ENCODE measurements at places on chromosomes 6 and 20. TPM values are rescaled to one million over a fixed set of nuclear protein-coding genes. Genes with fewer than 3 reads are reported as not detected.

DNA sequence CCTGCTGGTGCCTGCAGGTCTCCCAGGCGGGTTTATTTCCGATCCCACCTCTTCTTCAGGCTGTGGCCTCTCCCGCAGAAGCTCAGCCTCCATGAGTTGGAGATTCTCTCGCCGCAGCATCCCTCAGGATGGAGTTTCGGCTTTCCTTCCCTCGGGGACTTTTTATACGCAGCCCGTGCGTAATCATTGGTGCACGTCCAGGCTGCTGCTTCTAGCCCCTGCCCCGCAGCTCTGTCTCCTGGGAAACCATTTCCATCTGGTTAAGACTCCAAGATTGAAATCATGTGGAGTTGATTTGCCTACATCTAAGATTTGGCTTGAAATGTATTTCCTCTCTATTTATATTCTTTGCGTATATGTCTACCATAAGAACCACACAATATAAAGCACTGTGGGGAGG lies 46.7 kb upstream of the CARMIL1 start:
- H3K36me3 ChIP-seq: no peaks in the 10 kb centered on the region
- H3K4me1 ChIP-seq: peaks cover 13% of the 10 kb centered on the region
- no peaks in the 10 kb centered on the region for H3K27me3 ChIP-seq
- no peak overlapping the region for H3K4me3 ChIP-seq
- no peak for DNase-seq

- H3K4me1 ChIP-seq: peaks cover 39% of the 10 kb centered on the region
- H3K27me3 ChIP-seq: no peaks in the 10 kb centered on the region
- no peak for DNase-seq
Measured at GRCh38 chr20:19969507-19970255, 47.5 kb upstream of the NAA20 start.

GRCh38 chr6:166470863-166471410 lies 88.2 kb upstream of the MPC1 start:
- H3K4me1 ChIP-seq: no peaks in the 10 kb centered on the region
- H3K4me3 ChIP-seq: no peak overlapping the region
- no peak for DNase-seq
- H3K27me3 ChIP-seq: no peaks in the 10 kb centered on the region

DNA sequence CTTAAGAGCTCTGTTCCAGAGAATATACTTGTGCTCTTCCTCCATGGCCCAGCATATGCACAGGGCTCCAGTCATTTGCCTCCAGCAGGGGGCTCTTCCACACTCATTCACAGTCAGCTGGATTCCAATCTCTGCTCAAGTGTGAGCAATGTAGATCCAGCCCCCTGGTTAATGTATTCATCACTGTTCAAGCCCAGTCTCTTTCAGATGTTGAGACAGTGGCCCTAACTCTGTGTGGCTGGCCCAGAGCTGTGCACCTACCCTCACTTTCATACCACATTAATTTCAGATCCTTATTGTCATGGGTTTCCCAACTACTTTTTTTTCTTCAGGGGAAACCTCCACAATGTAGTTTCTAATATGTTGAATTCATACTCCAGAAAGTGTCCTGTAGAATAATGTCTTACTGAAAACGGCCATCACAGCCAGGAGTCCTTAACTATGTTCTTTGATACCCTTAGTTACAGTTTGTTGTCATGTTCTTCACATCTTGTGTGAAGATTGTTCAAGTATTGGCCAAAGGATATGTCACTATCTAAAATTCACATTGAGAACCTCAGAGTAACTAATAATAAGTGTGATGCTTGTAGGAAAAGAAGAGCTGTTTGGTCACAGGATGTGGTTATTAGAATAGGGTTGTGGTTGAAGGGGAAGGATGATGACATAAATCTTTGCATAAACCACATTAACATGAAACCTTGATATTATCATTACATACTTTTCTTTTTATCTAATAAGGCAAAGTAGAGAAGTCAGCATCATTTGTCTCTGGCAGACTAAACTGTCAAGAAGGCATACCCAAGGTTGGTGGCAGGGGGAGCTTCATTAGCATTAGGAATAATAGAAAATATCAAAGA lies 14.4 kb upstream of the HLA-DQA1 start:
- no peak overlapping the region for H3K4me3 ChIP-seq
- DNase-seq: peak; percentile 15
- no peaks in the 10 kb centered on the region for H3K27me3 ChIP-seq
- no peak overlapping the region for H3K27ac ChIP-seq

- no peak for DNase-seq
- H3K27ac ChIP-seq: no peak overlapping the region
- H3K4me1 ChIP-seq: peaks cover 12% of the 10 kb centered on the region
- H3K27me3 ChIP-seq: peaks cover 98% of the 10 kb centered on the region
Measured at GRCh38 chr6:100460650-100461204, 4.0 kb downstream of the SIM1 start.

GRCh38 chr6:64290867-64291266 lies 655.3 kb downstream of the PHF3 start:
- H3K4me3 ChIP-seq: no peak overlapping the region
- H3K27ac ChIP-seq: no peak overlapping the region
- peaks cover 5% of the 10 kb centered on the region for H3K4me1 ChIP-seq
- H3K27me3 ChIP-seq: no peaks in the 10 kb centered on the region
- no peaks in the 10 kb centered on the region for H3K36me3 ChIP-seq
- no peak for DNase-seq

DNA sequence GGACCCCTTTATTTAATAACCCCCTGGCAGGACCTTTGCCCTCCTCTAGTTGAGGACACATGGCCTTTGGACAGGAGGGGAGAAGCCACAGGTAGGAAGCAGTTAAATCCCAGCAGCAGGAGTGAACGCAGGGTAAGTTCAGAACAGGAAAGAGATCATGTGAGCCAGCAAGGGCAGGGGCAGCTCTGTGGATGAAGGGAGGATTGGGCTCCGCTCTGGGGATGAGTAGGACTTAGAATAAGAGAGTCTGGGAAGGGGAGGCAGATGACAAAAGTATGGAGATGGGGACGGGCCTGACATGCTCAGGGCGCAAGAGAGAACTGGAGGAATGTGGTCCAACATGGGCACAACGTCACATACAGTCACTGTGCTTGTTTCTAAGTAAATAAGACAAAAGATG lies 89.0 kb downstream of the NDUFAF5 start:
- H3K27ac ChIP-seq: no peak overlapping the region
- peak; percentile 40 for DNase-seq

DNA sequence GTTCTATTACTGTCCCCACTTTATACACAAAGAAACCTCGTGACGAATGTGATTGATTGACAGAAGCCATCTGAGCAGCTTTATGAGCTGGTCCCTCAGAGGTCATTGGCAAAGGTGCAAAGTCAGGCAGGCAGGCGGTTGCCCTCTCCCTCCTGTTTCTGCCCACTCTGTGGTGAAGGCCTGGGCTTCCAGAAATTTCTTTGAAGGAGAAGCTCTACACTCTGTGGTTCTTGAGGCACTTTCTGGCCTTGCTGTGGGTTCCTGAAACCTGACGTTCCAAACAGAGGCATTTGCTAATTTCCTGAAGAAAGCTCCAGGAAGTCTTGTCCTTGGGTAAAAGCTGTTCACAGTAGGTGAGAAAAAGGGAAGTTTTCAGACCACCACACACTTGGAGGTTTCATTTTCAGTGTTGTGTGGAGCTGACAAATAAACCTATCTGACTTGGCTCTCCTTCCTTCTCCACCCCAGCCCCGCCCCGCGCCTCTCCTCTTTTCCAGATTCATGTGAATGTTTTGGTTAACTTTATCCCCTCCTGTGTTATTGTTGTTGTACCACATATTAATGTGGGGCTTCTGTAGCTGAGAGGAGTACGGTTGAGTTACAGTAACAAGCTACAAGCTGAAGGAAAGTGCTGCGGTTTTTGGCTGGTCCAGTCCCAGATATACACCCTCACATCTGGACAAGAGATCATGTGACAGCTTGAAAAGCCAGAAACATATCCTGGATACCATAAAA lies 274.1 kb downstream of the CLIC5 start:
- H3K4me1 ChIP-seq: no peaks in the 10 kb centered on the region
- peak; percentile 18 for DNase-seq

- H3K27ac ChIP-seq: no peak overlapping the region
- no peaks in the 10 kb centered on the region for H3K4me1 ChIP-seq
- DNase-seq: peak; percentile 58
- H3K27me3 ChIP-seq: peaks cover 20% of the 10 kb centered on the region
- no peak overlapping the region for H3K4me3 ChIP-seq
- H3K36me3 ChIP-seq: no peaks in the 10 kb centered on the region
Measured at GRCh38 chr6:722077-722524, 29.2 kb upstream of the EXOC2 start.

DNA sequence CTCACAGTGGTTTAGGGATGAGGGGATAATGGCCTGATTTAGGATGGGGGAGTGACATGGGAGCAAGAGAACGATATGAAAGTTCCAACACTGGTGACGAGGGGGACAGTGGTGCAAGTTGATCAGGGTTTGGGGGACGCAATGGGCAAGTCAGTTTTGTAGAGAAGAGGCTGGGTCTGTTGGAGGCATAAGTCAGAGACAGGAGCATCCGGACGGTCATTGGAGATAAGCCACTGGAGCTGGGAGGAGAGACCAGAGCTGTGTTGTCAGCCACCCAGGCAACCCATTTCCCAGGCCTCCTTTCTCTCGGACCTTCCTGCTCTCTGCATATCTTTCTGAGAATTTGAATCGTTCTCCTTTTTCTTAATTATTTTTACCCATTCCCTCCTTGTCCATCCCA lies 9.5 kb downstream of the DNPH1 start:
- no peak overlapping the region for H3K4me3 ChIP-seq
- H3K4me1 ChIP-seq: no peaks in the 10 kb centered on the region
- H3K27ac ChIP-seq: no peak overlapping the region
- no peak for DNase-seq
- H3K36me3 ChIP-seq: peaks cover 75% of the 10 kb centered on the region

DNA sequence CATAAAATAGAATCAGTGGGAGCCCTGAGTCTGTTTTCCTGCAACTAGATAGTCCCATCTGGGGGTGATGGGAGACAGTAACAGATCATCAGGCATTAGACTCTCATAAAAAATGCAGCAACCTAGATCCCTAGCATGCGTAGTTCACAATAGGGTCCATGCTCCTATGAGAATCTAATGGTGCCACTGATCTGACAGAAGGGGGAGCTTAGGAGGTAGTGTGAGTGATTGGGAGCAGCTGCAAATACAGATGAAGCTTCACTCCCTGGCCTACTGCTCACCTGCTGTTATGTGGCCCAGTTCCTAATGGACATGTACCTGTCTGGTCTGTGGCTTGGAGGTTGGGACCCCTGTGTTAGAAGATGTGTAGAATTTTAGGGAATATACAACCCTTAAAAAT lies 904.5 kb upstream of the EPHA7 start:
- no peak overlapping the region for H3K4me3 ChIP-seq
- H3K4me1 ChIP-seq: no peaks in the 10 kb centered on the region
- no peaks in the 10 kb centered on the region for H3K27me3 ChIP-seq
- H3K27ac ChIP-seq: no peak overlapping the region
- no peaks in the 10 kb centered on the region for H3K36me3 ChIP-seq
- DNase-seq: peak; percentile 1

DNA sequence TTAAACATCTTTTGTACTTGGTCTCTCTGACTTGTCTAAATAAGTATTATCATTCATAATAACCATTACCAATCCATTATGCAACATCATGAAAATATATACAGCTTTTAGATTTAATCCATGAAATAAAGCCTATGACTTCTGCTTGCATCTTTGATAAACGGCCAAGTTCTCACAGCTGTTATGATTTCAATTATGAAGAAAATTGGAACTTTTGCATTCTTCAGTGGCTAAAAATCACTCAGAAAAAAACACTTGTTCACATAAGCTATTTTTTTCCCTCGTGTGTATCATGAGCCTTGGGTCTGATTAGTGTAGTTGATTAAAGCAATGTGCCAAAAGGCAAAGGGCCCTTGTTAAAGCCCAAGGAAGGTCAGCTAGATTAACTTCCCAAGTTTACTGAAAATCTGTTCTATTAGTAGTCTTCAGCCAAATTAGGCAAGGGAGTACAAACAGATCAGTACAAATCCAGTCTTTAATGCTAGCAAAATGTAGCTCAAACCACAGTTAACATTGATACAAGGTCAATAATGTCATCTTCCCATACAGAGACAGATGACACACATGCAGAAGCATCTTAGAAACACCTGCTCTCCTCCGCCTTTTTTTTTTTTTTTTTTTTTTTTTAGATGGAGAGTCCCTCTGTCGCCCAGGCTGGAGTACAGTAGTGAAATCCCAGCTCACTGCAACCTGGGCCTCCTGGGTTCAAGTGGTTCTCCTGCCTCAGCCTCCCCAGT lies 69.9 kb downstream of the SGK1 start:
- no peaks in the 10 kb centered on the region for H3K27me3 ChIP-seq
- DNase-seq: no peak
- H3K36me3 ChIP-seq: no peaks in the 10 kb centered on the region
- no peak overlapping the region for H3K27ac ChIP-seq

The SLC22A7 gene
- 1.2 TPM for polyA plus RNA-seq

The FOXQ1 gene
- polyA plus RNA-seq: 4.9 TPM

The OR2B6 gene
- polyA plus RNA-seq: 0.07 TPM

The HLA-DQB2 gene
- 1.9 TPM for polyA plus RNA-seq
